ENCODE measurements at places on chromosomes 12 and 14.

DNA sequence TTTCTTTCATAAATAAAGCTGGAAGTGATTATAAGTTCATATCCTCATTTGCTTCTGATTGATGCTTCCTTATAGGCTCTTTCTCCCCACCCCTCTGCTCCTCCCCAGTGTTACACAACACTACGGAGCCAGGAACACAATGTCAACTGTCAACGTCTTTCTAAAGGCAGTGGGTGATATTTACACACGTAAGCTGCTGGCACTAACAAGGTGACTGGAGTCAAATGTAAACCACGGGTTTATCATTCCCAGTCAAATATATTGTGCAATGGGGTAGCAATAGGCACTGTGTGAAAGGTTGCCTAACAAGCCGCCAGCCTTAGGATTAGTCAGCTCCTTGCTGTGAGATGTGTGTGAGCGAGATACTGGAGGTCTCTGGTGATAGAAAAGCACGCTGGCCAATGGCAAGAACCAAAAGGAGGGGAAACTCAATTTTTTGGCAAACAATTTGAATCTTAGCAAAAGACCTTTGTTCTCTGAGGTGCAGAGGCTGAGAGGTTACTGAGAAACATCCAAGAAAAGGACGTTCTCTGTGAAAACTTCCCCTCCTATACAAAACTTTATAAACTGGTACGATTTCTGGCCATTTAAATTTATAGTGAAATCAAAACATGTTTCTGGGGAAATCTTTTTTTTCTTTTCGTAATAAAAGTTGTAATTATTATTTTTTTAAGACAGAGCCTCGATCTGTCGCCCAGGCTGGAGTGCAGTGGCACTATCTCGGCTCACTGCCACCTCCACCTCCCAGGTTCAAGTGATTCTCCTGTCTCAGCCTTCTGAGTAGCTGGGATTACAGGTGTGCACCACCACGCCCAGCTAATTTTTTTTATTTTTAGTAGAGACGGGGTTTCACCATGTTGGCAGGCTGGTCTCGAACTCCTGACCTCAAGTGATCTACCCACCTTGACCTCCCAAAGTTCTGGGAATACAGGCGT, 22.3 kb upstream of the HECTD1 start:
- DNase-seq: no peak

GRCh38 chr12:23687947-23688346, 261.5 kb downstream of the SOX5 start:
- no peak for DNase-seq

GRCh38 chr14:33715227-33715528, 235.7 kb downstream of the EGLN3 start:
- DNase-seq: no peak

GRCh38 chr12:16606201-16606849, 363 bp upstream of the LMO3 start:
- DNase-seq: no peak

GRCh38 chr14:104927432-104927816, 2.7 kb downstream of the PLD4 start:
- no peak for DNase-seq

DNA sequence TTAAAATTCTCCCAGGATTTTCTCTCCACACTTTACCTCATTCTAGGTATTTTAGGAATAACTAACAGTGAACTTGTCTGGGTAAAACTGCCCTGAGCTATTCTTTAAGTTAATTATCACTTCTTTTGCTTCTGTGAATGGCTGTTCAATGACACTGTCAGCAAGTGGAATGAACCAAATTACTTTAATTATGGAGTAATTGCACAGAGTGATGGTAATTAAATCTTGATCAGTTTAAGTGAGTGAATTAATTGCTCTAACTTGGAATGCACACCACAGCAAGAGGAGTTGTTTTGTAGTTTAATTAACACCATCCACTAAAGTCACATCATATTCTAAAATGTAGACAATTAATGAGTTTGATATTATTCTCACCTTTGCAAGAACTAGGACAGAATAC, 36.2 kb upstream of the TMEM260 start:
- DNase-seq: no peak

DNA sequence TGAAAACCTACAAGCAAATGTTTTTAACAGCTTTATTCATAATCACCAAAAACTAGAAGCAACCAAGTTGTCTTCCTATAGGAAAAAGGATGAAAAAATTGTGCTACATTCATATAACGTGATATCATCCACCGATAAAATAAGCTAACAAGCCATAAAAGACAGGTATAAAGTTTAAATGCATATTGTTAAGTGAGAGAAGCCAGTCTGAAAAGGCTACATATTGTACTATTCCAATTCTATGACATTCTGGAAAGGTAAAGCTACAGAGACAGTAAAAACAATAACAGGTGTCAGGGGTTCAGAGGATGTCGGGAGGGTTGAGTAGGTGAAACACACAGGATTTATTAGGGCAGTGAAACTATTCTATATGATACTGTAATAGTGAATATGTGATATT, 22.7 kb downstream of the CDKL1 start:
- DNase-seq: no peak

- peak; percentile 81 for DNase-seq
Measured at GRCh38 chr14:90382491-90383125, 14.2 kb upstream of the CALM1 start.

DNA sequence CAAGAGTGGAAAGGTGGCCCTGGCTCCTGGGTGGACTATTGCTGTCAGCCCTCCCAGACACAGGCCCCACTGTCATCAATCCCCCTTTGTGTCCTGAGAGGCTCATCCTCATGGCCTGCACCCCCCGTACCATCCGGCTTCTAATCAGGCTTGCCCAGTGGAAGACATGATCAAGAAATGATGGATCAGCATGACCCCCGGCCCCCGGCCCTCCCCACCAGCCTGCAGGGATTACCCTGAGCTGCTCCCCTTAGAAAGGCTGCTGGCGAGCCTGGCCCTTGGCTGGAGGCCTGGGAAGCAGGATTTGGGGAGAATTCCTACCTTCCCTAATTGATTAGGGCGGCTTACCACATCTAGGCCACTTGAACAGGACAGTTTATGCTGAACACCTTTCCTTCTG, 171.2 kb downstream of the PIWIL1 start:
- DNase-seq: no peak

- no peak for DNase-seq
Measured at GRCh38 chr14:50469982-50470381, 62.4 kb downstream of the MAP4K5 start.

DNA sequence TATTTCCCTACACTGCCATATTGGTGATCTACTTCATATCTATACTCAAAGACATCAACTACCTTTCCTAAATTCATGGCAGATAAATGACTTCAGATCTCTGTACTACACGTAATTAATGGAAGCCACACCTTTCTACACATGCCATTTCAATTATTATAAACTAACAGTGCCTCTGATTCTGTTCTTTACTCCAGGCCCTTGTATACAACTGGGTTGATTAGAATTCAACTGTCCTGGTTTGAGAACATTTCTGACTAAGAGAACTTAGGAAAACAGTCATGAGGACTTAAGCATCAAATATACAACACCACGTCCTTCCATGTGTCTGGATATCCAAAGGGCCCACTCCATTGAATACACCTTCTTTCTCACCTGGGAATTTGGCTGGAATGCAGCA, 1.8 kb downstream of the ACIN1 start:
- no peak for DNase-seq

DNA sequence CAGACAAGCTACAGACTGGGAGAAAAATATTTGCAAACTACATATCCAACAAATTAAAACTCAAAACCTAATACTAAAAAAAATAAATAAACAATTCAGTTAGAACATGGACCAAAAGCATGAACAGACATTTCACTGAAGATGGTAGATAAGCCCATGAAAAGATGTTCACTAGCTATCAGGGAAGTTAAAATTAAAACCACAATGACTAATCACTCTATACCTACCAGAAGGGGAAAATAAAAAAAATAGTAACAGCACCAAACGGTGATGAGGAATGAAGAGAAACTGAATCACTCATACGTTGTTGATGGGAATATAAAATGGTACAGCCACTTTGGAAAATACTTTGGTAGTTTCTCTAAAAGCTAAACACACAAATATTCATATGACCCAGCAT, 31.1 kb upstream of the DHRS7 start:
- no peak for DNase-seq

DNA sequence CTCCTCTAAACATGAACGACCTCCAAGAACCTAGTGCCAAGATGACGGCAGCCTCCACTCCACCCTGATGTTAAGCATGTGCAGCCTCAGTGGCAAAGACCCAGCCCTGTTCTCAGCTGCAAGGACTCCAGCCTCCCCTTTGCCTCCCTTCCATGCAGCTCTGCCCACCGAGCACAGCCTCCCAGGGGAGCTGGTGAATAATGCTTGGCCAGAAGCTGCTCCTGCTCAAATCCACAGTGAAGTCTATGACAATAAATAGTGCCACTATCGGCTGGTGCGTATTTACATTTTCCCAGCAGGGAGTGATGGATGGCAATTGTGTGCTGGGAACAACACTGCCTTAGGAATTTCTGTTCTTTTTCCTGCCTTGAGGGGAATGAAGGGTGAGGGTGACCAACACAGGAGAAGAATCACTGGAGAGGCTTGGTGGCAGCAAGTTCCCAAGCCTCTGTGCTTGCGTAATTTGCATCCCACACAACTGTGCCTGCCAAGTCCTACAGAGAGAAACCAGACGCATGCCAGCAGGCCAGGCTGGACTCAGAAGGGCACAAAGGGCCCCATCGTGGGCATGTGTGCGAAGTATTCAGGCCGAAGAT, 29.9 kb upstream of the TC2N start:
- DNase-seq: no peak

All from activated naive CD4-positive, alpha-beta T cell treated with anti-CD3 and anti-CD28 coated beads, Interleukin-2, amount 50 U/mL, for 16 hours (primary cell).